ENCODE measurements at places on chromosomes 3 and 15.

GRCh38 chr3:52240059-52240885 lies 1.3 kb upstream of the TWF2 start:
- DNase-seq, result no peak

DNA sequence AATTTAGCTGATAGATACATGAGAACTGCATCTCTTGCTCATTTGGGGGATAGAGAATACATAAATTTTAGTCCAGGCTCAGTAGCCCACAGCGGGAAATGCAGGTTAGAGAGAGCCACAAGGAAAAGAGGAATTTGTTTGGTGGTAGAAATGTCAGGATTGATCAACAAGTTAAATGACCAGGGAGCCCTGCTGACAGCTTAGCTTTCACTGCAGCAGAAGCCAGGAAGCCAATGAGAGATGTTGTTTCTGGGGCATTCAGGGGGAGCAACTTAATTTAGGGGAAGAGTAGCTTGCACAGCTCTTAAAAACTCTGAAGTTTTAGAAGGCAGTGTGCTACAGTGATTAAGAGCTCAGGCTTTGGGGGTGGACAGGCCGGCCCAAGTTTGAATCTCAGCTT lies 22.7 kb downstream of the ARHGEF26 start:
- no peak for DNase-seq

DNA sequence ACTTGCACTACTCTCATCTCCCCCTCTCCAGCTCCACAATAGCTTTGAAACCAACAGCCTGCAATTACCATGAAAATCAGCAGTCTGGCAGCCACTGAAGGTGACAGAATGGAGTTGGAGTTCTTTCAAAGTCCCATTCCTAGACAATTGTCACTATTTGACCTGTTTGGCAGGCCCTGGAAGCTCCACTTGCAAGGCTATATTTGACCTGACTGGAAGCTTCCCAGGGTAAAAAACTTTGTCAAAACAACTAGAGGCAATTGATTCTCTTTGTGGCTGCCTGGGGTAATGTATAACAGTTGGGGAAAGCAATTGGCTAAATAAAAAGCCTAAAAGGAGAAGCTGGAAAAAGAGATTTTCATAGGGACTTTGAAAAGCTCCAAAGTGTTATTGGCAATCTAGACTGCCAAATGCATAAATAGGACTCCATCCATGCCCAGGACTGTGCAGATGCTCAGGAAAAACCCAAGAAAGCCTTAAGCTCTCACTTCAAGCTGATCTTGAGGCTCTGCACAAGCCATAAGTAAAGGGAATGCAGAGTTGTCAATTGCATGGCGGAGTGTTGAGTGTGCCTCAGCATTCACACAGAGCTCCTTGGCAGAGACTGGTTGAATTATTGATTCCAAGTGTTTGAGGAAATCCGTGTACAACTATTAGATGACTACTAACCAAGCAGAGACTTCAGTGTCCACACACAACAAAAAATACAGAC lies 18.3 kb downstream of the GREM1 start:
- no peak for DNase-seq

DNA sequence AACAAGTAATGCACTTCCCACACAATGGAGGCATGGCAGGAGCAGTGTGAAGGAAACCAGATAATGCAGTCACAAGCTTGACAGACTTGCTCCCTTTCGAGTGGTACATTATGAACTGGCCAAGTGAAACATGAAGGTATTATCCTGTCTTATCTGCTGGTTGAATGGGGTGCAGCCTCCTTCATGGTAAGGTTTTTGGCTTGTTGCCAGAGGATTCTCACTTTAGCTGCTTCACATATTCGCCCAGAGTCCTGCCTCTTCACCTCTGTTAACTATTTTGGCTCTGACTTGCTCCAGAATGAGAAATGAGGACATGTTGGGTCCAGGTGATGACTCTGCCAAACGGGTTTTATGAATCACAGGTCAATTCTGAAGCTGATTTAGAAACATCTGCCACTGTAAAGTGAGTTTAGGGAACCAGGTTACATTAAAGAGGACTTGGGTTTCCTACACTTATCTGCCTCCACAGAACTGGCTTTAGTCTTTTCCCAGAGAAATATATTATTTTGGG lies 19.5 kb upstream of the CCDC39 start:
- no peak for DNase-seq

DNA sequence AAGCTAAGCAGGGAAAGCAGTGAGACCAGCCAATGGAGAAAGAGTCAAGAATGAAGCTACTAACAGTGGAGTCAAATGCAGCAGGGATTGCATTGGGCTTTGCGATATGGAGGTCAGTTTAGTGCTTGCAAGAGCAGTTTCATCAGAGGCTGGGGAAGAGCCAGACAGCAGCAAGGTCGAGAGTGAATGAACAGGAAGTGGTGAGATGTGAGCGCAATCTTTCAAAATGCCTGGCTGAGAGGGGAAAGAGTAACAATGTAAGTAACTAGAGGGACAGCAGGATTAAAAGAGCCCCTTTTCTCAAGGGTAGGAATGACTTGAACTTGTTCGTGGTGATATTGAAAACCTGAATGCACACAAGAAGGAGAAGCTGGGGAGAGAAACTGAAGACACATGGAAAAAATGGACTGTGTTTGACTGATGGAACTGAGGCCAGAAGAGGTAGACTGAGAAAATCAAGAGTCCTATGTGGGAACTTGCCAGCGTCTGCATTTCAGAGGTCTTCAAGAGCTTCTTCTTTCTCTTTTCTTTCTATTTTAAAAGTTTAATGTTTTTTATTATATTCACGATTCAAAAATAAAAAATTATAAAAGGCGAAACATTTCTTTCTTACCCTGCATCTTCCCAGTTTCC lies 30.6 kb upstream of the GPR160 start:
- no peak for DNase-seq

DNA sequence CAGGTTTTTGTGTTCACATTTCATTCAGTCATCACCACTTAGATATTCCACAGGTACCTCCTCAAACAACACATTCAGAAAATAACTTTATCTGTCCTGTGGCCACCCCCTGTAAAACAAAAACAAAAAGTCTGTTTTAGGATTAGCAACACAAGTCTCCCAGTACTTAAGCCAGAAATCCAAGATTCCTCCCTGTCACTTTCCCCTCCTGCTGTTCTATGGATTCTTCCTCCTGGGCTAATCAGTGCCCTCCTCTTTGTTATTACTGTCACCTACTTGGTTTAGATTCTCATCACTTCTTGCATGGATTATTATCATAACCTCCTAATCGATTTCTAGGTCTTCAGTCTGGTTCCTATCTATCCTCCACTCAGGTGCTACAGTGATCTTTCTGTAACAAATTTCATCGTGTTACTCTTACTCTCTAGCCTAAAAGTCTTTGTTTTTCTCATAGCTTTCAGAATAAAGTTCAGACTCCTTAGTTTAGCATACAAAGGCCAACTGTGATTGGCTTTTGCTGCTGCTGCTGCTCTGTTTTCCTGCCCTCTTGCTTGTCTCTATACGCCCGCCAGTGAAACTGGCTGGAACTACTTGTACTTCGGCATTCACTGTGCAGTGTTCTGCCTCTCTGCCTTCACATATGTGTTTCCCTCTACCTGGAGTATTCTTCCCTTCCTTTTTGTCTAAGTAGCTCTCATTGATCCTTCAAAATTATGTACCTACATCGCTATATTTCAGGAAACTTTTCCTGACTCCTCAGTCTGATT lies 32.2 kb downstream of the PPP2R3A start:
- DNase-seq, result no peak

GRCh38 chr3:101189796-101190195 lies 130.6 kb downstream of the IMPG2 start:
- no peak for DNase-seq

DNA sequence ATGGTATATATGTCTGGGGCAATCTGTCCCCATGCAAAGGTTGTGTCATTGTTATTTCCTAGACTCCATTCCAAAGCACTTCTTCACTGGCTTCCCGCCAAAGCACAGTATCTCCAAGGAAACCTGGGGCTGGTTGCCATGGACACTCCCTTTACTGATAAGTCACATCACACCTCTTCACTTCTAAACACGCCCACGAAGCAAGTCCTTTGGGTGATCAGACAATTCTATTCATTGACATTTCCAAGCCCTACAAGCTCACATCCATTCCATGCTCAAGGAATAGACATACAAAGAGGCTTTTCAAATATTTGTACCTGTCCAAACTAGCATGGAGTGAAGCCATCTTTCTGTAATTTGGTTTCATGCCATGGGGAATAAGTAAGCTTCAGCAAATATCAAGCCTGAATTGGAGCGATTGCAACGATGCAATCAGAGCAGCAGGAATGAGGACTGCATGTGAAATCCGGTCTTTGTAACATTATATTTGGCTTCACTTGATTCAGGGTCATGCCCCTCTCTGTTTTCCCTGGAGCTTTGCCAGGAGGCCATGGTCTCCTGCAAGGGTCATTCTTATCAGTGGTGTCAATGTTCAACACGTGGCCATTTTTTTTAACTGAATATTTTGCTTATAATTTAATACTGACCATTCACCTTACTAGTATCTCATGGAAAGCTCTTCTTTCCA lies 201.6 kb upstream of the TMC3 start:
- DNase-seq, result no peak

GRCh38 chr3:178170698-178171535 lies 365.3 kb upstream of the KCNMB2 start:
- DNase-seq, result no peak

DNA sequence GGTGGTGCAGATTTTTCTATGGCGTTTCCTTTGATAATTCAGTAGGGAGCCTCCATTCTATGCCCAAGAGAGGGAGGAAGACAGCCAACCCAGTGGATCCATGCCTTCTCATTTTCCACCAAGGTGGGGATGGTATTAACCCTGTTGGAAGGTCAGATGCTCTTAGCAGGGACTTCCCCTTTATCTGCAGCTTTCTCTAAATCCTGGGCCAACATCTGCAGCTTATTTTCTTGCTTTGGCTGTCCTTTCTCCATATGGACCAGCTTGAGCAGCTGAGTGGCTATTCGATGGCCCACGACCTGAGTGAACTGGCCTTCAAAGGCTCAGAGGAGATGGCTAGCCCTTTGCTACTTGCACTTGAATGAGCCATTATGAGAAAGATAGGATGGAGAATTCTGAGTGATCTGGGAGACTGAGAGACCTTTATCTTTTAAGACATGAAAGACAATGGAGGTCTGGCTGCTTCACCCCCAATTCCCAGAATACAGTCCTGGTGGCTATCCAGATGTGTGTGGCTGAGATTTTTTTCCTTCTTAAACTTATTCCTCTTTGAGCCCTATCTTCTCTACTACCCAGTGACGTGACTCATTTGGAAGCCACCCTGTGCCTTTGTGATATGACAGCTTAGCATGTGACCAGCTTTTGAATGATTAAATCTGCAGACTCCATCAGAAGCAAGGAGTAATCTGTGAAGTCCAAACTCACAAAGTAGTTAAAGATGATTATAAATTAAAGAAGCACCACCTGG lies 39.6 kb upstream of the TRAK1 start:
- DNase-seq, result no peak

- no peak for DNase-seq
Observed at GRCh38 chr15:28109626-28110455, 10.7 kb upstream of the OCA2 start.

DNA sequence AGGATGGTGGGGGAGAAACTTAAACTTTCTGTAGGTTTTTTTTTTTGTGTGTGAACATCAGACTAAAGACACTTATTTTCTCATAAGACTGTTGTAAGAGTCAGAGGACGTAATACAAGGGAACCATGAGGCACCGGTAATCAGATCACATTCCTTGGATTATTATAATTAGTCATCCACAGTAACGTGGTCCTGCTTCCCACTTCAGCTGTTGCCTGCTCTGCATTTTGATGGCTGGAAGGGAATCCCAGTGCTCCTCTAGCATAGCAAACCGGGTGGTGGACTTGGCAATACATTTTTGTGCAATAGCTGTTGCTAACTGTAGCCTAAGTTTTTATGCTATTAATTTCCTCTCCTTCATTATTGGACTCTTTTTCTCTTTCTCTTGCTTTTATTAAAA lies 294.8 kb downstream of the NR2F2 start:
- DNase-seq, result no peak

DNA sequence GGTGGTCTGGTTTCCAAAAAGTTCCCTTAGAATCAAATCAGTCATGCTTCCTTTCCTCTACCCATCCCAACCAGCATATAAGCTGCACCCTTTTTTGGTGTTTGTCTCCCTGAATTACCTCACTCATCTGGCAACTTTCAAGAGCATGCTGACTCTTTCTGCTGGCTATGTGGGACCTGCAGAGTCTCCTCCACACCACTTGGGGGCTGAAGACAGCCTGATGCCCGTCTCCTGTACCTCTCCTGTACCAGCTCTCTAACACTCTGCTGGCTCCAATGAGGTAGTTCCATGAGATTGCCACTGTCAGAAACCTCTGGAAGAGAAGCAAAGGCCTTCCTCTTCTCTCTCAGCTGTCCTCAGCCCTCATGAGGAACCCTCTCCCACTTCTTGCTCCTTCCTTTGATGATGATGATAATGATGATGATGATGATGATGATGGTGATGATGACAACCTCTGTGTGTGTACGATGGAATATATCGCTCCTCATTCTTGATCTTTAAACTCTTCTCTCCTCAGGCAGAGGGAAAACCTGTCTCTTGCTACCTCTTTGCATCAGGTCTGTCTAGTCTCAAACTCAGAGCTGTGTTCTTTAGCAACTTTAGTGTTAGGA lies 257.5 kb downstream of the ZNF621 start:
- DNase-seq, result no peak

- no peak for DNase-seq
Observed at GRCh38 chr3:39146083-39146501, 7.3 kb downstream of the CSRNP1 start.

GRCh38 chr15:35289024-35289617 lies 204.0 kb upstream of the NANOGP8 start:
- DNase-seq, result no peak

DNA sequence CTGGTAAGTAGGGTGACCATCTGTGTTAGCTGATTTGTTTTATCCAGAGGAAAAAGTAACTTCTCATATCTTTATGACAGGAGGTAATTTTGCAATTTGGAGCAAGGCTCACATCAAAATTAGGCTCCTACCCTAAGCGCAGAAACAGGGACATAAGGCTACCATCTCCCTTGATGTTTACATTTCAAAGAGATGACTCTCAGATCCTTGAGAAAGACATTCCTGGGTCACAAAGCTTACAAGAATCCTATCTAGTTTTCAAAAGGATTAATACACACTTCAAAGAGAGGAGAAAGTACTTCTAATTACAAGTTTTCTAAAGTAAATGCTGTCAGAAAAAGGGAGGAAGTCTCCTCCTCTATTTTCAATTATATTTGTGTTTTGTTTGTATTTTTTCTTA lies 7.0 kb downstream of the ZPLD1 start:
- no peak for DNase-seq

GRCh38 chr3:4674216-4674615 lies 181.1 kb downstream of the ITPR1 start:
- DNase-seq, result no peak

- no peak for DNase-seq
Observed at GRCh38 chr3:184672977-184673870, 38.6 kb downstream of the MAGEF1 start.

GRCh38 chr3:13612829-13613228 lies 63.9 kb downstream of the FBLN2 start:
- no peak for DNase-seq

GRCh38 chr15:67918205-67918861 lies 78.5 kb upstream of the RNU6-1 start:
- DNase-seq, result no peak

DNA sequence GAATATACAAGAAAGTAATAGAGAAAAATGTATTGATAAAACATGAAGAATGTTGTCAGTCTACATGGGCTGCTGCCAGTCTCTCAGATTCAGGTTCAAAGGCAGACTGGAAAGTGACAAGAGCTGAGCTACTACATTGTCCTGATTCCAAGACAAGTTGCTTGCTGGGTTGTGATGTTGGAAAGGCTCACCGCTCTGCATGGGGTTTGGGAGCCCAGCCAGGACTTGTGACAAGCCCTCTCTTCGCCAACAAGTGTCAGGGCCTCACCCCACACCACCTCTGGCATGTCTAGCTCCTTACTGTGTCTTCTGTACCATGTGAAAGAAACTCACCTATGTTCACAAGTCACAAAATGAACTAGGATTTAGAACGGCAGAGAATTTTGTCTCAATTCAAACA lies 43.0 kb upstream of the SH3GL3 start:
- DNase-seq, result no peak

All from posterior cingulate gyrus (tissue), 11 donors.